ENCODE measurements at places on chromosomes 1 and 21.

DNA sequence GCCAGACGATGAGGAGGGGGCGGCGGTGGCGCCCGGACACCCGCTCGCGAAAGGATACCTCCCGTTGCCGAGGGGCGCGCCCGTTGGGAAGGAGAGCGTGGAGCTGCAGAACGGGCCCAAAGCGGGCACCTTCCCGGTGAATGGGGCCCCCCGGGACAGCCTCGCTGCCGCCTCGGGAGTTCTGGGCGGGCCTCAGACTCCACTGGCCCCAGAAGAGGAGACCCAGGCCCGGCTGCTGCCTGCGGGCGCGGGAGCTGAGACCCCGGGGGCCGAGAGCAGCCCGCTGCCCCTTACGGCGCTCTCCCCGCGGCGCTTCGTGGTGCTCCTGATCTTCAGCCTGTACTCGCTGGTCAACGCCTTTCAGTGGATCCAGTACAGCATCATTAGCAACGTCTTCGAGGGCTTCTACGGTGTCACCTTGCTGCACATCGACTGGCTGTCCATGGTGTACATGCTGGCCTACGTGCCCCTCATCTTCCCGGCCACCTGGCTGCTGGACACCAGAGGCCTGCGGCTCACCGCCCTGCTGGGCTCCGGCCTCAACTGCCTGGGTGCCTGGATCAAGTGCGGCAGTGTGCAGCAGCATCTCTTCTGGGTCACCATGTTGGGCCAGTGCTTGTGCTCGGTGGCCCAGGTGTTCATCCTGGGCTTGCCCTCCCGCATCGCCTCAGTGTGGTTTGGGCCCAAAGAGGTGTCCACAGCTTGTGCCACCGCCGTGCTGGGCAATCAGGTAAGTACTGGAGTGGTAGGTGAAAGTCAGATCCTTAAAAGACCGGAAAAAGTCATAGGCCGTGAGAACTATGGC, 588 bp downstream of the FLVCR1 start:
- peak; percentile 63 for DNase-seq

DNA sequence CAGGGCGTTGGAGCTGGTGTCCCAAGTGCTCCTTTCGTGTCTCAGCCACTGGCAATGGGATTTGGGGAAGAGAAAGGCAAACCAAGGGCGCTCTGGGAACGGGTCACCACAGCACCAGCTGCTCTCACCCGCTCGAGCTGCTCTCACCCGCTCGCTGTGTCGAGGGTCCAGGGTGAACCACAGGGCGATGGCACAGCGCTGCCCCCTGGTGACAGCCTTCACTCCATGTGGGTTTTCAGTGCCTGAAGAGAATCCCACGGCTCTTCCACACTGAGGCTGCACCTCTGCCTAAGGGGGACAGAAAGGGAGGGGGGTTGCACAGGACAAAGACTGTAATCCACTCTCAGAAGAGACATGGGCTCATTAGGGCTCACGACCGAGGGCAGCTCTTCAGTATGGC, 7.1 kb upstream of the CLDN19 start:
- DNase-seq, result no peak

DNA sequence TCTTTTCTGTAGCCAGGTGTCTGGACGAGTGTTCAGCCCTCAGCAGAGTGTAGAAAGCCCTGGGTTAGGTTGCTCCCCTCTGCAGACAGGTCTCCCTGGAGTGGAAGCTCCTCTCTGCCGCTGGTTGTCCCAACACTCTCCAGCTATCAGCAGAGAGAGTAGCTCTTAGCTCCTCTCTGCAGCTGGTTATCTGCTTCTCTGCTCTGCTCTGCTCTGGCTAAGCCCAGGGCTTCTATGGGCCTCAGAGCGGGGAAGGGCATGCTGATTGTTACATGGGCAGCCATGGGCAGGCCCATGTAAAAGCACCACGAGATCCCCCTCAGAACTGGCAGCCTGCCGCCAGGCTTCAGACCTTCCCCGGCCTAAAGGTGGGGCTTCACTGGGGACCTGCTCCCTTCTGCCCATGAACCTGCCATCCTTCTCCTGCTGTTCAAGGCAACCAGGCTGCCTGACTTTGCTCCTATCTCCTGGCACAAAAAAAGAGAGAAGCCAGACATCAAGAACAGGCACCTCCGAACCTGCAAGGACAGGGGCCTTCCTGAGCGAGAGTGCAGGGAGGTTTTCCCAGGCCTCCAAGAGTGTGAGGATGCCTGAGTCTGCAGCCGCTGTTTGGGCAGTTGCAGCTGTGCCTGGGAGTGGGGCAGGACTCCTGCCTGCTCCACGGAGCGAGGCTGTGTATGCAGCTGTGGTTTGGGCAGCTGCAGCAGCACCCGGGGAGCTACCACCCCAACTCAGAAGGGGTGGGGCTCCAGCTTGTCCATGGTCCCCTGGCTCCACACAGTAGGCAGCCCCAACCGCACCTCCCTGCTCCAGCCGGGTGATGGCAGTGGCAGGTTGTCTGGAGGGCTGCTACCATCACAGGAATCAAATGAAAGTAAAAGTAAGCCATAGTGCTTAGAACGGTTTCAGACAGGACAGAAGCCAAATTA, 973.7 kb downstream of the LTN1 start:
- DNase-seq, result peak; percentile 22

DNA sequence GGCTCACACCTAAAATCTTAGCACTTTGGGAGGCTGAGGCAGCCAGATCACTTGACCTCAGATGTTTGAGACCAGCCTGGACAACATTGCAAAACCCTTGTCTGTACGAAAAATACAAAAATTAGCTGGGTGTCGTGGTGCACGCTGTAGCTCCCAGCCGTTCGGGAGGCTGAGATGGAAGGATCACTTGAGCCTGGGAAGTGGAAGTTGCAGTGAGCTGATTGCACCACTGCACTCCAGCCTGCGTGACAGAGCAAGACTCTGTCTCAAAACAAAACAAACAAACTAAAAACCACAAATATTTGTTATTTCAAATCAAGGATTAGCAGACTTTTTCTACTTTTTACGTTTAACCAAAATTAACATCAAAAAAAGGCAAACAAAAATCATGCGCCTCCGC, 31.3 kb downstream of the INKA2 start:
- no peak for DNase-seq

DNA sequence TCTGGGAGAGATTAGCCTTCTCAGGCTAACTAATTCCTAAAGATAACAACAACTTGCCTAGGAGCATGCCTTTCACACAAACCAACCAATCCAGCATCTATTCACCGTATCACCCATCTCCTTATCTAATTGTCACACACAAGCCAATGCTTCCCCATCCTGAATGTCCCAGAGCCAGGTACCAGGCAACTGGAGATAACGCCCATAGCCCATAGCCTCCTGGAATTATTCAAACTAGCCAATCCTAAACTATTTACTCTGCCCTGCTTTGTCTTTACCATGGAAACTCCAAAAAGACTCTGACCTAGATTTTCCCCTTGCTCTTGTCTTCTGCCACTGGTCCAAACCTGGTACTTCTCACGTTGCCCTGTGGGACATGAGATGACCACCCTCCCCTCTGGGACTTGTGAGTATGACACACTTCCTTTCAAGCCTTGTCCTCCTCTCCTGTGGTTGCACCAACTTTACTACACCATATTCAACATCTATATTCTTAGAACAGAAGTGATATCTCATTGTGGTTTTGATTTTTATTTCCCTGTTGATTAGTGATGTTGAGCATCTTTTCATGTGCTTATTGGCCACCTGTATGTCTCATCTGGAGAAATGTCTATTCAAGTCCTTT, 8.8 kb upstream of the ATG4C start:
- DNase-seq, result no peak

- no peak for DNase-seq
Observed at GRCh38 chr1:193113258-193113991, 8.2 kb upstream of the GLRX2 start.

DNA sequence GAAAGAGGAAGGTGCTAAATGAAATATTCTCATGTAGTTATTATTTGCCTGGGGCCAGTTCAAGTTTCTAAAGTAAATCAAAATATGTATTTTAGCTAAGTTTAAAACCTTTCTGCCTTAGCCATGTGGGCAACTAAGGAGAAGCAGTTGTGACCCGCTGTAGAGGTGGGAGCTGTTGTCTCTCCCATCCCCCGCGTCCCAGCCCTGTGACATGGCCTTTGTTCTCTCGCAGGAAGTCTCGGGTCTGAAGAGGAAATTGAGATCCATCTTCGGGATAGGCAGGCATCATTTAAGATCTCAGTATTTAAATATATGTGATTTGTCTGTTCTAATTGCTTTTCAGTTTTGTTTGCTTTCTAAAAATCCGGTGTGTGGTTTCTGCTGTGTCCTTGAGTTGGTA, 121.5 kb downstream of the CAMTA1 start:
- DNase-seq, result no peak

- no peak for DNase-seq
Observed at GRCh38 chr21:36451506-36451905, 28.4 kb downstream of the CLDN14 start.

- no peak for DNase-seq
Observed at GRCh38 chr21:31671146-31671716, 11.7 kb downstream of the SOD1 start.

- no peak for DNase-seq
Observed at GRCh38 chr1:240122639-240123613, 31.2 kb downstream of the FMN2 start.

DNA sequence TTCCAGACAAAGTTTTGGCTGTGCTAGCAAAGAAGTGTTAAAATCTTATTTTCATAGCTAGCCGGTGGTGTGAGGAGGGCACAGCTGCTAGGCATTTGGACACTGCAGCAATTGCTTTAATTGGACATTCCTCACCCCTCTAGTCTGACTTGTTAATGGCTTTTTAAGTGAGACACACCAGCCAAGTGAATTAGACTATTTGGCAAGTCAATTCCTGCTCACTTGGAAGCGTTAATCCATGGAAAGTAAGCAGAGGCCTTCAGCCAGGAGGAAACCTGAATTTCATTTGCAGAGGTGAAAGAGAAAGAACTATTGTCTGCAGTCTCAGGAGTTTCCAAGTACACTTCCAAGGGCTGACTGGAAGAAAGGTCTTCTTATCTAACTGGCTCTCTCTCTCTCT, 175.7 kb downstream of the ST6GALNAC3 start:
- DNase-seq, result no peak

- DNase-seq, result no peak
Observed at GRCh38 chr21:33522953-33523349, 19.0 kb downstream of the GART start.

GRCh38 chr1:203272633-203273205, 32.6 kb upstream of the BTG2 start:
- DNase-seq, result no peak

DNA sequence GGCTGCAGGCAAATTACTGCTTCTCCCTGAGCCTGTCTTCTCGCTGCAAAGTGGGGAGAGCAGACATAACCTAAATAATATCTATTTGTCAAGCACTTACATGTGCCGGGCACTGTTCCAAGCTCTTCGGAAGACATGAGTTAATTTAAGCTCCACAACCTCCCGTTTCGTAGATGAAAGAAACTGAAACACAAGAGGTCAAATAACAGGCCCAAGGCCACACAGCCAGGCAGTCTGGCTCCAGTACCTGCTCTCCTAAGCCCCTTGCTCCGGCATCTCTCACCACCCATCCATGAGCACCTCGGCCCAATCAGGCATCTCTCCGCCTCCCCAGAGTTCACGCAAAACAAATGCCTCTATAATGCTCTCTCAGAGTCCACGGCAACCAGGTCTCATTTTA, 65.4 kb downstream of the TAS1R2 start:
- no peak for DNase-seq

GRCh38 chr1:174942547-174943255, 57.0 kb upstream of the CACYBP start:
- DNase-seq, result no peak

GRCh38 chr1:30527511-30528140, 195.8 kb downstream of the MATN1 start:
- DNase-seq, result no peak

GRCh38 chr21:38709876-38710275, 95.9 kb upstream of the ETS2 start:
- no peak for DNase-seq

- no peak for DNase-seq
Observed at GRCh38 chr1:21783679-21784603, 992 bp upstream of the USP48 start.

DNA sequence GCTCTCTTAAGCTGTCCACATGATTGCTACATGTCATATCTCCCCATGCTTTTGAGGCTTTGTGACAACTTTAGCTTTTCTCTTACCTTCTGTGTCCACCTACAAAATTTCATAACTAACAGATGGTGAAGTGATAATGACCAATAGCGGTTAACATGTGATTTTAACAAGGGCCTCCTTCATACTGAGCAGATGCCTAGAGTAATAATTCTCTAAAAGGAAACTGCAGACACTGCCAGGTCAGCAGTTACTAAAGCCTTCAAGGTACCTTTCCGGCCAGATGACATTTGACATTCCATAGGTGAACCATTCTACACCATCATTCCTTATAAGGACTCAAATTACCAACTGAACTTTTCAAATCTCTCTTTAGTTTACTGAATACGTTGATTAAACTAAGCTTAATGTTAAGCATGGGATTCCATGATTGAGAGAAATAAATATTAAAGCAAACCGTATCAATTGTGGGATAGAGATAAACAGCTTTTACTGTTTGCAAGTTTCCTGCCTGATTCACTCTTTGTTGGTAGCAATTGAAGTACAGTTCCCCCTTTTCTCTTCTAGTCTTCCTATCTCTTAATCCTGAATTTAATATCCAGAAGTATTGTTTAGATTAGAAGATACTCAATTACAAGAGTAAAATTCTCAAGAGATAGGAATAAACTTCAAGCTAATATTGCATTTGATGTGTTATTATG, 205.1 kb downstream of the PLA2G4A start:
- DNase-seq, result no peak

DNA sequence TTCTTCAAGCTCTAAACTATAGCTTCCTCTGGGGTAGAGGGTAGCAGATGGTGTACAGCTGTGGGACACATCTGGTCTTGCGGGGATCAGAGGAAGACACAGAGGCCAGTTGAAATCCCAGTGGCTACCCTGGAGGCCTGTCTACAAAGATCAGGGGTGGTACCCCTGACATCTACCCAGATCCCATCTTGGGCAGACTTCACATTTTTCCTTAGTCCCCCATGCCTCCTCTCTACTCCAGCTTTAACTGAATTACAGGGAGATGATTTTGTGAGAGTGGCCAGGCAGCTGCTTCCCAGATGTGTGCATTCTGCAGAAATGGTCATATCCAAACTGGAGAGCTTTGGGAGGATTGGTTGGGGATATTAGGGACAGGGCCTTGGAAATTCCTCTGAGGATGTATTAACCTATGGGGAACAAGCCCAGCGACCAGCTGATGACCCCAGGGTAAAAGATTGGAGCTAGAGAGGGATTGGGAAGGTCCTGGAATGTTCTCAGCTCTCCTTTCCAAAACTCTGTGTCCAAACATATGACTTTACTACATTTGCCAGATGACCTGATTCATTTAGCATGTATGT, 9.6 kb upstream of the CD34 start:
- DNase-seq, result no peak

GRCh38 chr1:18752409-18752808, 107.1 kb downstream of the TAS1R2 start:
- no peak for DNase-seq

DNA sequence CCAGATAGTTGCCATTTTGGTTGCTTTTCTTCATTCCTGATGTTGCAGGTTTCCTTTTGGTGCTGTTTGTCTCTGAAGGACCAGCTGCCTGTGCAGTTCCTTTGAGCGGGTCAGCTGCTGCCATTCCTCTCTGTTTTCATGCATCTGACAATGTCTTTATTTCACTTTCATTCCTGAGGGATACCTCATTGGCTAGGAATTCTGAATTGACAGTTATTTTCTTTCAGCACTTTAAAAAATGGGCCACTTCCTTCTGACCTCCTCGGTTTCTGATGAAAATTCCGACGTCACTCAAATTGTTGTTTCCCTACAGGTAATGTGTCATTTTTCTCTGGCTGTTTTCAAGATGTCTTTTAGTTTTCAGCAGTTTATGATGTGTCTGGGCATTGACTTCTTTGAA, 24.8 kb downstream of the CCSAP start:
- DNase-seq, result no peak

- DNase-seq, result peak; percentile 67
Observed at GRCh38 chr1:185338719-185339622, 21.9 kb upstream of the IVNS1ABP start.

Data from GM06990 (cell line).